ENCODE measurements at places on chromosomes 7 and 10.

DNA sequence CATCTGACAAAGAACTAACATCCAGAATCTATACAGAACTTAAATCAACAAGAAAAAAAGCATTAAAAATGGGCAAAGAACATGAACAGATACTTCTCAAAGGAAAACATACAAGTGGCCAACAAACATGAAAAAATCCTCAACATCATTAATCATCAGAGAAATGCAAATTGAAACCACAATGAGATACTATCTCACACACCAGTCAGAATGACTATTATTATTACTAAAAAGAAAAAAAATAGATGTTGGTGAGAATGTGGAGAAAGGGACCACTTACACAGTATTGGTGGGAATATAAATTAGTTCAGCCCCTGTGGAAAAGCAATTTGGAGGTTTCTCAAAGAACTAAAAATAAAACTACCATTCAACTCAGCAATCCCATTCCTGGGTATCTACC lies 89.1 kb upstream of the ADO start:
- DNase-seq, result no peak

- DNase-seq, result no peak
Measured at GRCh38 chr10:61463035-61463909, 10.1 kb upstream of the TMEM26 start.

- no peak for DNase-seq
Measured at GRCh38 chr10:28938745-28939144, 261.4 kb downstream of the BAMBI start.

DNA sequence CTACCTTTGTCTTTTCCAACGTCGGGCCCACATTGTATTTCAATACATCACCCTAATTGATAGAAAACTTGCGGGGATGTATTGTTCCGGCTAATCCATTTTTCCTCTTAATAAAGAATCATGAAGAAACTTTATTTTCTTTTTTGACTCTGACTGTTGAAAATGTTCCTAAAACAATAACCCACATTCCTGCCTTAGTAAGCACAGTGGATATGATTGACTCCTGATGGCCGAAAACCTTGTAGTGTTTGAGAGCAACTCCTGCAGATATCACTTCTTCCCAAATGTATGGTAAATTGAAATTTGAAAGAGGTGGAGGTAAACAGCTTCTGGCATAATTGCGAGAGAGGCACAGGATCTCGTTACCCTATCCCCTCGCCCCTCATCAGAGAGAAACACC lies 65.7 kb downstream of the BICC1 start:
- DNase-seq, result no peak

GRCh38 chr10:92810934-92811532 lies 37.3 kb upstream of the EXOC6 start:
- DNase-seq, result no peak

GRCh38 chr7:132915647-132916046 lies 166.2 kb downstream of the CHCHD3 start:
- no peak for DNase-seq

- DNase-seq, result no peak
Measured at GRCh38 chr7:40468891-40469864, 334.4 kb downstream of the SUGCT start.

DNA sequence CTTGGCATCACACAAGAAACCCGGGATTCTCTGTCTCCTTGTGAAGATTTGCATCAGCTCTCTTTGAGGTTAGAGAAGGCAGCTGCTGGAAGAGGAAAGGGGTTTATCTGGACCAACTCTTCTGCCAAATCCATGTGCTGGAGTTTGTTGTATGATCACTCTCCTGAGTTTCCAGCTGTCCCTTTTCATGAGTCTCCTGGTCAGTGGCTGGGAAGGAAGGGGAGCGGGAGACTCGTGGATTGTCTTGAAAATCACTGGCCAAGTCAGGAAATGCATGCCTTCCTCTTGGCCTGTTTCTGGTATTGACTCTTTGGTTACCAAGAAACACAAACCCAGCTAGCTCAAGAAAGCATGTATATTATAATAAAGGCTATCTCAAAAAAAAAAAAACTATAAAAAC lies 38.8 kb downstream of the TACR2 start:
- no peak for DNase-seq

DNA sequence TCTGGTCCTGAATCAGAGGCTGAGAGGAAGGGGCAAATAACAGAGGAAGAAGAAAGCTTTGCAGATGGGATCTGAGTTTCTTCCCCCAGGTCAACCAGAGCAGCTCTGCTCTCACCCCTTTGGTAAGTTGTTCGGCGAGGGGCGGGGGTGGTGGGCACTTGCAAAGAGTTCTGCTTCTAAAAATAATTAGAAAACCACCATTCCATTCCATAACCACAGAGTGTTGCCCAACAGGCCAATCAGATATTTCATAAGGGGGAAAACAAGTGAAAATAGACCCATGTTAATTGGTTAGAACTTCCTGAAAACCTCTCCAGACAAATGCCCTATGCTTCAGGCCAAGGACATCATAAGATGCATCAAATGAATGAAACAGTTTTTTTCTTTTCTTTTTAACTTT lies 43.6 kb upstream of the R3HCC1L start:
- DNase-seq, result no peak

DNA sequence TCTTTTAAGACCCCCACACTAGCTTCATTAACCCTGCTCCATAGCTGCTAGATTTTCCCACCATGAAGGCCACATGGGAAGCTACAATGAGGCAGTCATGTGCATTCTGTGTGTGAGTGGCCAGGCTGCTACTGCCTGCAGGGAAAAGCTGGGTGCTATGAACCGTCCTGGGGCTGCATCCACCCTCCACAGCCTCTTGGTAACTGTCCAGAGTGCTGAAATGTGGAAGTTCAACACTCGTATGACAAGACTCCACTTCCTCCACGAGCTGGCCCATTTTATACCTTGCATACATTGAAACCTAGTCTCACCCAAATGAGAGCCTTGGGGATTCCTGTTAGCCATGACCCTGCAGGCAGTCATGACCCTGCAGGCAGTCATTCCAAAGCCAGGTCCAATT lies 59.4 kb downstream of the CUZD1 start:
- DNase-seq, result peak; percentile 63

DNA sequence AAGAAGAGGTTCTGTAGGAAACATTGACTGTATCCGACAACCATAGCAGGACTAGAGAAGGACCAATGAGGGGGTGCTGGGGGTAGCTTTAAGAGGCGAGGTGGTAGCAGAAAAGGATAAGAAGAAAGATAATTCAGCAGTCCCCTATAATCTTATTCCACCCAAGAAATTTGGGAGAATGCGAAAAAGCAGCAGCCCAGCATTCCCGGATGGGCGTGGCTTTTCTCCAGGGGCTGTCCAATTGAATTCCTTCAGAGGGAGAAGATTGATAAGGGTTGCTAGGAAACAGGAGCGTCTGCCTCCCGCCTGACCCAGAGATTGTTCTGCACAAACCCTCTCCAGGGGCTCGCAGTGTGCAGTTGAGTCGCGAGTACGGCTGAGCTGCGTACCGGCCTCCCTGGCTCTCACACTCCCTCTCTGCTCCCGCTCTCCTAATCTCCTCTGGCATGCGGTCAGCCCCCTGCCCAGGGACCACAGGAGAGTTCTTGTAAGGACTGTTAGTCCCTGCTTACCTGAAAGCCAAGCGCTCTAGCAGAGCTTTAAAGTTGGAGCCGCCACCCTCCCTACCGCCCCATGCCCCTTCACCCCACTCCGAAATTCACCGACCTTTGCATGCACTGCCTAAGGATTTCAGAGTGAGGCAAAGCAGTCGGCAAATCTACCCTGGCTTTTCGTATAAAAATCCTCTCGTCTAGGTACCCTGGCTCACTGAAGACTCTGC lies at the start of gene GRM3:
Gene GRM3, plus strand, starts transcription at position 349 of the 721 bp plus-strand sequence. CDS start 121,237 bp downstream, outside the sequence.
- DNase-seq, result no peak

DNA sequence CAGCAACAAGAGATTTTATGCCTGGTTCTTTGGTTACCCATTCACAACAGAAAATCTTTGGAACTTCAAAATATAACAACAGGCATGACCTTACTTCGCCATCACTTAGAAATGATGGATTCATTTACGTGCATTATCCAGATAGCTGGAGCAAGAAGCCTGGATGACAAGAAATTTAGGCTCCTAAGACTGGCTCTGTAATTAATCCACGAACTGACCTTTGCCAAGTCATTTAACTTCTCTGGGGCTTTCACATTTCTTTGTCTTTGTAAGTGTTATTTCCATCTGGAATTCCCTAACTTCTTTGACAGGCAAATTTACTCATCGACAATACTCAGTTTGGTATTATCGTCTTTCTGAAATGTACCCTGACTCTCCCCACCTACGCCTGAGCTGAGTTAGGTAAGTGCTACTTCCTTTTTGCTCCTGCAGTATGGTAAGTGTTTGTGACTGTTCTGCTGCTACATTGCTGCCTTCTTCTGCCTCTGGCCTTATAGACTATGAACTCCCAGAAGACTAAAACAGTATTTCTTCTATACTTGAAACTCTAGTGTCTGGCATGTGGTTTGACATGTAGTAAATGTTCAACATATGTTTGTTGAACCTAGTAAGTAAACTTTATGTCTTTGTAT lies 5.5 kb upstream of the MDFIC start:
- no peak for DNase-seq

DNA sequence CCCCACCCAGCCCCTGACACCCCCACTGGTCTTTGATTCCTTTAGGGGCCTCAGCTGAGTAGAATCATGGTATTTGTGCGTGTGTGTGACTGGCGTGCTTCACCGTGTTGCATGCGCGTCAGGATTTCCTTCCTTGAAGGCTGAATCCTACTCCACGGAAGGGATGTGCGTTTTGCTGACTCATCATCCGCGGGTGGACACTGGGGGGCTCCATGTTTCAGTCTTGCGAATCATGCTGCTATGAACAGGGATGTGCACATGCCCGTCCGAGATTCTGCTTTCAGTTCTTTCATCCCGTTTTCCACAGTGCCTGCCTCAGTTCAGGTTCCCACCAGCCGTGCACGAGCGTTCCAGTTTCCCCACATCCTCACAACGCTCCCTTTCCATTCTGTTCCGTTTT lies 20.9 kb upstream of the JAKMIP3 start:
- no peak for DNase-seq

- DNase-seq, result no peak
Measured at GRCh38 chr10:31974434-31975124, 45.9 kb upstream of the ARHGAP12 start.

GRCh38 chr7:112113913-112114575 lies 92.2 kb downstream of the DOCK4 start:
- DNase-seq, result no peak

DNA sequence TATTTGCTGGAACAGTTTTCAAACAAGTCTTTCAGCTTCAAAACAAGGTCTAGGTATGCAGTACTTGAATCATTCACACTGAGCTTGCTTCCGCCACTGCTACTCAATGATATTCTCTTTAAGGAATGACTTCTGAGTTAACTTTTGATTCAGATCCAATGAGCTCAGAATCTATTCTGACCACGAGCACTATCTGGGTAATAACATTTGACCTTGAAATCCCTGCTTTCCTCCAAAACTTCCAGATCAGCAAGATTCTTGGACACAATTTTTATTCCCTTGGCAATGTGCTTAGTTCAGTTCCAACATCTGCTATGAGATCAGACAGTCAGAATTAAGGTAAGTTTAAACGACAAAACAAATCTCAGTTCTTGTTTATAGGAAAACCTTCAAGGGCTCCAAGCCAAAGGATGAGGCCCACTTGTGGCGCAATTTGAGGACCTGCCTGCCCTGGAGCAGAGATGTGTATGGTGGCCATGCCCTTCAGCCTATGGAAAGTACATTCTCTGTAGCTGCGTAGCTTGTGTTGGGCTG lies 87.2 kb downstream of the RNF216 start:
- DNase-seq, result no peak

DNA sequence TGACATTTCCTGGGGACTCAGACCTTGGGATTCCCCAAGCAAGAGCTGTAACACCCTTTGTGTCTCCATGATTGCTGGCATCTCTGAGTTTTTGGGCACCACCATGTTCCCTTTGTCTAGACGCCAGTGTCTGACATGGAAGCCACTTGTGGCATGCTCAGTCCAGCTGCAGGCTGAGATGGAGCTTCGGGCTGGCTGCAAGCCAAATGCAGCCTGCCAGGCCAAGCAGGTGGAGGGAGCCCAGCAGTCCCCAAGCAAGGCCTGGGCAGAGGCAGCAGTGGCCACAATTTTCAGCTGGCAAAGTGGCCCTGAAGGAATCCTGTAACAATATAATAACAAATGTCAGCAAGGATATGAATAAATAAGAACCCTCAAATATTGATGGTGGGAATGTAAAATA lies 86.2 kb upstream of the ABCB5 start:
- DNase-seq, result no peak

DNA sequence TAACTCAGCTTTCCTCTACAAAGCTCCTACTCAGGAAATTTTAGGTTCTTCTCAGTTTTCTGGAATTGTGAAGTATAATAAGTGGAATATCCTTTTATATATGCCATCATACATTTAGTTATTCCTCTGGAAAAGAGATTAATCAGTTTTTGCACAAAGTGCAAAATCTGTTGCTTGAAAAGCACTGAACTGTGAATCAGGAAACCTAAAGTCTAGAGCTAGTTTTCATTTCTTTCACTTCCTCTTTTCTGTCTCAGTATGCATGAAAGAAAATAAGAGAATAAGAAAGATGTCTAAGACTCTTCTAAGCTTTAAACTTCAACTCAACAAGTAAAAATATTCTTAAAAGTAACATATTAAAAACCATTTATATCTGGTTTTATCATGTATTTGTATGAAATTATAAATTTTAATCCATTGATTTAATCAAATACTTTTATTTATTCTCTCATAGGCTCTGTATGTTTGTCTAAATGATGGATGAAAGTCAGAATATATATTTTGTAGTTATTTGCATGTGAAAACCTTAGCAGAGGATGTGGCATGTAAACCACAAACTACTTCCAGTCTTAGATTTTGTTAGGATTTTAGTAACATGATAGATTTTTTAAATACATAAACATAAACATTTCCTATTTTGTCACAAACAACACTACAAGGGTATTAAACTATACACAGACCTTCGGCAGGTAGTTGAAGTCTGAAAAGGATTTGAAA lies 1073.0 kb downstream of the XPNPEP1 start:
- DNase-seq, result no peak

- DNase-seq, result no peak
Measured at GRCh38 chr7:134301592-134301991, 15.1 kb downstream of the SLC35B4 start.

- DNase-seq, result no peak
Measured at GRCh38 chr7:102275123-102275703, 11.5 kb upstream of the SH2B2 start.

- no peak for DNase-seq
Measured at GRCh38 chr10:35827783-35828182, 185.7 kb upstream of the FZD8 start.

DNA sequence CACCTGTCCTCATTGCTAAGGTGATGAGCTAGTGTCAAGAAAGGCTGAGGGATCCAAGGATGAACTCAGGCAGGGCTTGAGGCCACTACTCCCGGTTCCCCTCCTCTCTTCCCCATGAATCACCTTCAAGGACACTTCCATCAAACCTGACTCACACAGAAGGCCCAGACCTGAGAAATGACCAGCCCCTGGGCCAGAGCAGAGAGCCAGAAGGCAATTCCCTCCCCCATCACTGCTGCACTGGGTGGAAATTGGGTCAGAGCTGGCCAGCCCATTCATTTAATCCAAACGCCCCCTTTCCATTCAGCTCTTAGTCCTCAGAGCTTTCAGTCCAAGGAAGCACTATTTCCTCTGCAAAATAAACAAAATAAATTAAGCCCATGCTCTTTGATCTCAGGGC lies 182.0 kb downstream of the KCNMA1 start:
- no peak for DNase-seq

All from T47D (cell line).